Osteocyte (in vitro differentiated cells): ENCODE measurements at places on chromosomes 3 and 15. TPM values are rescaled to one million over a fixed set of nuclear protein-coding genes. Genes with fewer than 3 reads are reported as not detected.

- peaks cover 66% of the 10 kb centered on the region for H3K27me3 ChIP-seq
- H3K4me1 ChIP-seq, result no peaks in the 10 kb centered on the region
Observed at GRCh38 chr3:10524799-10525301, 19.5 kb upstream of the ATP2B2 start.

DNA sequence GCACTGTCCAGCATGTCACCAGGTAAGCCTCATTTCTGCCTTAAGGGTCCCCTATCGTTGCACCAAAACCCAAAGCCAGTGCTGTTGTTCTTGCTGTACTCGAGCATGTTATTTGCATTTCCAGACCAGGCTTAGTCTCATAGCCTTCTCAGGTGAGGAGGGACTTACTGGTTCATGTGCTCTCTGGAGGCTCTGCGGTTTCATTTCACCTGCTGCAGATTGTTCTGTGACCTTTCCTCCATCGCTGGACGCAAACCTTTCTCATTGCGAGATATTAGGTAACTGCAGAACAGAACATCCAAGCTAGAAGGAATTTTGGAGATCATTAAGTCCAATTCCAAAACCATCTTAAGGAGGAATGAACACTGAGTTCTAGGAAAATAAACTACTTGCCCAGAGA, 187.3 kb upstream of the BCL6 start:
- no peak overlapping the region for H3K27ac ChIP-seq
- no peaks in the 10 kb centered on the region for H3K36me3 ChIP-seq
- DNase-seq, result no peak
- H3K27me3 ChIP-seq, result no peaks in the 10 kb centered on the region

DNA sequence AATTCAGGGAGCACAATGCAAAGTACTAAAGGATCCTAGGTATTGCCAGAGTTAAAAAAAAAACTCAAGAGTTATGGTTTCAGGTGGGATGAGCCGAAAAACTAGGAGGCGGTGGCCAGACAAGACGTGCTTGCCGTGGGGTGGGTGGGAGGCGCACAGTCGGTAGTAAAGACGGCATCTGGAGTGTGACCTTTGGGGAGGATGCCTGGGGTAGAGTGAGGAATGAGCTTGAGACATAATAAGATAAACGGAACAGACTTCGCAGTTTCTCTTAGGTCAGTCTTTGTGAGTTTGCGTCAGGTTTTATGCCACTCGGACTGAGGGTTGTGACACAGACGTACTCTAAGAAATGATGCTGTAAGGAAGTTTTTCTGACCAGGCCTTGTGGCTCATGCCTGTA, 139.6 kb downstream of the LRRK1 start:
- H3K36me3 ChIP-seq, result peaks cover 34% of the 10 kb centered on the region
- H3K4me3 ChIP-seq, result no peak overlapping the region
- H3K27ac ChIP-seq, result no peak overlapping the region
- DNase-seq, result peak; percentile 8

PRSS50 gene
- total RNA-seq, result not detected in 2 replicates

GRCh38 chr15:35458176-35458856, 87.6 kb downstream of the DPH6 start:
- H3K4me3 ChIP-seq, result no peak overlapping the region
- H3K27me3 ChIP-seq, result no peaks in the 10 kb centered on the region

DNA sequence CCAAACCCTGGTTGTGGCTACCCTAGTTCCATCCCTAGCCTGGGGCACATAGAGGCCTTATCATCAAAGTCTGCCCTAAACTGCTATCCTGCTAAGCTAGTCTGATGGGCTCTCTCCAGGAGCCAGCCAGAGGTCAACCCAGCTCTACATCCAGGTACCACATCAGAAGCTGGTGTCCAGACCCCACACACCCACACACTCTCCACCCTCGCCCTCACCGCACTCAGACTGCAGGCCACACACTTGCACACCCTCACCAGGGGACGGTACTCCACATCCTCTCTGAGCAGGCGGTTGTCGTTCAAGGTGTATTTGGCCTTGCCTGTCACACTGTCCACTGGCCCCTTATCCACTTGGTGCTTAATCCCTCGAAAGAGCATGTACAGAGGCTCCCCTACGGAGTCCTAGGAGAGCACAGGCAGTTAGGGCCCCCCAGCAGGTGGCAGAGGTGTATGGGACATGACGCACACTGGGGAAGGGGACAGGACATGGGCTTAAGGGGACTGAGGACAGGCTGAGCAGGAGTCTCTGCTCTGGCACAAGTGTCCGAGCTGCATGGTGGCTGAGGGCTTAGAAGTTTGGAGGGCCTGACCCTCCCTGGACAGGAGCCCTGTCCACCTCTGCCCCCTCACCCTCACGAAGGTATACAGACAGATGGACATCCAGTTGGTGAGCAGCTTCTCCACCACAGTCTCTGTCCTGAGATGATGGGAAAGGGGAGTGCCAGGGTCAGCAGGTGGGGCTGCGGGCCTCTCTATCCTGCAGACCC, 18.1 kb downstream of the PLXNB1 start:
- peaks cover 46% of the 10 kb centered on the region for H3K36me3 ChIP-seq
- H3K4me3 ChIP-seq, result no peak overlapping the region
- H3K27me3 ChIP-seq, result no peaks in the 10 kb centered on the region
- no peak overlapping the region for H3K27ac ChIP-seq
- no peaks in the 10 kb centered on the region for H3K4me1 ChIP-seq
- no peak for DNase-seq

FBXL22 gene
- total RNA-seq, result 0.48 and 0.52 TPM in 2 replicates

GRCh38 chr15:39828374-39828931, 45.8 kb upstream of the FSIP1 start:
- H3K27me3 ChIP-seq, result no peaks in the 10 kb centered on the region
- H3K4me3 ChIP-seq, result no peak overlapping the region
- no peaks in the 10 kb centered on the region for H3K36me3 ChIP-seq
- H3K4me1 ChIP-seq, result peaks cover 19% of the 10 kb centered on the region
- H3K27ac ChIP-seq, result peak overlapping the region; percentile 74
- DNase-seq, result no peak

ELL3 gene
- 1.6 and 2.3 TPM in 2 replicates for total RNA-seq

TPRA1 gene
- 49.0 and 49.7 TPM in 2 replicates for total RNA-seq

GRCh38 chr15:37773111-37773860, 161.2 kb upstream of the TMCO5A start:
- DNase-seq, result no peak
- H3K4me3 ChIP-seq, result no peak overlapping the region
- no peaks in the 10 kb centered on the region for H3K27me3 ChIP-seq
- H3K4me1 ChIP-seq, result peaks cover 10% of the 10 kb centered on the region
- no peaks in the 10 kb centered on the region for H3K36me3 ChIP-seq

DNA sequence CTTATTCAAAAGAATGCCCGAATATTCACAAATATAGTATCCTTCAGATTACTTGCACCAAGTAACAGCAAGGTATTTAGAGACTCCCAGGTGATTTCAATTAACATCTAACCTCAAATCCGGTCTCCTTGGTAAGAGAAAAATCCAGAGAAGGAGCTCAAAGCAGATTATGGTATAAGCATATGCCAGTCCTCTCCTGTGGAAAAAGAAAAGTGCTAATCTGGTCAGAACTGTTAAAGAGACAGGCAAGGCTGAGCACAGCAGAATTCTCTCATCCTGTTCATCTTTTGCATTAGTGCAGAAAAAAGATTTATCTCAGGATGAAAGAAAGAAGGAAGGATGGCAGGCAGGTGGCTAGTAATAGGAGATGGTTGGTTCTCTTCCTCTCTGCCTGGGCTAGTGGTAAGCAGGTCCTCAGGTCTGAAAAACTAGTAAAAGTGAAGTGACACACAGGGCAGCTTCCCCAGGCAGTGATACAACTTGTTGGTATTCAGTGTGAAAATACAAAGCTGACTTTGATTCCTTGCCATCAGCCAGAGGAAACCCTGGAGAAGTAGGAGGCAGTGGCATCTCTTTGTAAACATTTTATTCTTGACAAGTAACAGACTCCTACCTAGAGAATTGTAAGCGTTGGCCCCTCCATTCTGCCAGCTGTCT, 14.2 kb downstream of the ATXN7 start:
- no peak overlapping the region for H3K4me3 ChIP-seq
- no peak for DNase-seq
- no peaks in the 10 kb centered on the region for H3K27me3 ChIP-seq
- peak overlapping the region; percentile 16 for H3K27ac ChIP-seq
- peaks cover 29% of the 10 kb centered on the region for H3K4me1 ChIP-seq

- no peaks in the 10 kb centered on the region for H3K36me3 ChIP-seq
- no peak overlapping the region for H3K4me3 ChIP-seq
- no peak for DNase-seq
- H3K27ac ChIP-seq, result no peak overlapping the region
- peaks cover 13% of the 10 kb centered on the region for H3K4me1 ChIP-seq
- H3K27me3 ChIP-seq, result peaks cover 10% of the 10 kb centered on the region
Observed at GRCh38 chr3:127044996-127045395, 62.1 kb downstream of the PLXNA1 start.

- H3K27ac ChIP-seq, result peak overlapping the region; percentile 59
- no peak overlapping the region for H3K4me3 ChIP-seq
- H3K27me3 ChIP-seq, result peaks cover 26% of the 10 kb centered on the region
- H3K36me3 ChIP-seq, result no peaks in the 10 kb centered on the region
- DNase-seq, result no peak
Observed at GRCh38 chr3:114411811-114412803, 118.3 kb downstream of the TIGIT start.

DNA sequence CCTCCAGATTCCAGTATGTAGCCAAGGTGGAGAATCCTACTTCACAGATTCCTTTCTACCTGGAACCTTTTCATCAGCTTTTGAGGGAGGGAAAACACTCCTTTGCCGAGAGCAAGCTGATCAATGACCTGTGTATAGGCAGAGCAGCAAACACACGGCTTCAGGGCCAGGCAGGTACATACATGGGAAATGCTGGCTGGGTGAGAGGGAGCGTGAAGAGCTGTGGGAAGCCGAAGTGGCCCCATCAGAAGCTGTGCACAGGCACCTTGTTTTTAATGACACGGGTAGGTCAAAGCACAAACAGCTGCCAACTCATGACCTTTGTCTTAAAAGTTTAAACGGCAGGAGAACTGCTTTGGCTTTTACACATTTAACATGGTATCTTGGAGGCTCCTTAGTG, 25.3 kb downstream of the STARD5 start:
- H3K4me3 ChIP-seq, result no peak overlapping the region
- H3K4me1 ChIP-seq, result peaks cover 3% of the 10 kb centered on the region
- H3K27ac ChIP-seq, result no peak overlapping the region
- peaks cover 27% of the 10 kb centered on the region for H3K27me3 ChIP-seq
- no peaks in the 10 kb centered on the region for H3K36me3 ChIP-seq
- DNase-seq, result no peak

A4GNT gene
- total RNA-seq, result not detected in 2 replicates

DNA sequence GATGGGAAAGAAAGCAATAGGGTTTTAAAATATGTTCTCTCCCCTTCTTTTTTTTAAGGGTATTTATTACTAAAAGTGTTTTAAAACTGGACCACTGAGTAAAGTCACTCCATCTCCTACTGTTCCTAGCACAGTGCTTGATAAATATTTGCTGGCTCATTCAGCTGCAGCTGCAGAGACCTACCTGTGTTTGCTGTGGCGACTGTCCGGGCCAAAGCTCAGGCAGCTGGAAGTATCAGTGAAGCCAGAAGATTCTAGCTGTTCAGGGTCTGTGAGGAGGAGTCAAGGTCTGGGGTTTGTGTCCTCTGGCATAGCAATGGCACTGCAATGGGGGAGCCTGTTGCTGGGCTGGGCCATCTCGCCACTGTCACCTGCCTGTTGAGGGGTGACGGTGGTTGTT, 109.9 kb downstream of the RPLP1 start:
- H3K36me3 ChIP-seq, result no peaks in the 10 kb centered on the region
- DNase-seq, result no peak

- no peak overlapping the region for H3K27ac ChIP-seq
- no peak for DNase-seq
- H3K36me3 ChIP-seq, result no peaks in the 10 kb centered on the region
- no peaks in the 10 kb centered on the region for H3K4me1 ChIP-seq
- no peaks in the 10 kb centered on the region for H3K27me3 ChIP-seq
- H3K4me3 ChIP-seq, result no peak overlapping the region
Observed at GRCh38 chr15:54839379-54839778, 357.4 kb downstream of the RSL24D1 start.

SLC38A3 gene
- 3.9 and 4.5 TPM in 2 replicates for total RNA-seq

DNA sequence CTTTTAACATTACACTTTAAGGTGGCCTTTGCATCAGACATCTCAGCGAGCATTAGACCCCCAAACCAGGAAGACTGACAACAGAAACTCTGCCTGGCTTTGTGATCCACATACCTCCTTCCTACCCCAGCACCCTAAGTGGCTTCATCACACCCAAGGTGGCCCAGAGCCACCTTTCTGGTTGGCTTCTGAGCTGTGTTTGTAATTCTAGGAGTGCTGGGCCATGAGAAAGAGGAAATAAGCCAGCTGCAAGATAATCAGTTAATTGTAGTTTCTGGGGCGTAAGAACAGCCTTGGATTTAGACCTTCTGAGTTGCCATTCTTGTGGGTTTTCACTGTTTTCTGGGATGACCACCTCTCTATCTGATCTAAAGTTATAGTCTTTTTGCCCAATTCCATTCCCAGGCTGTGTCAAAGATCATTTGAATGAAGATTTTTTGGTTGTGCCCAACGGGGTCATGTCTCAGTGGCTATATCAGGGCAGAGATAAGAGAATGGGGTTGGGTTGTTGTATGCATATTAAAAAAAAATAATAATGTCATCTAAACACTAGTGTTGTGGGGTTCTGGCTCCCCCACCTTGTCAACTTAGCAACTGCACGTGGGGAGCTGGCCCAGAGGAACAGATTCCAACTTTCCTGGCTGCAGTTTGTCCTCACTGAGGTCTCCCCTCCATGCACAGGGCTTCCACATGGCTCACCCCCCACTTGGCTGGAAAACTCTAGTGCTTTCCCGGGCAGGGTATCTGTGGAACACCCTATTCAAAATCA, 234.8 kb upstream of the WNT5A start:
- H3K36me3 ChIP-seq, result no peaks in the 10 kb centered on the region
- no peak for DNase-seq
- H3K4me1 ChIP-seq, result peaks cover 16% of the 10 kb centered on the region
- no peak overlapping the region for H3K4me3 ChIP-seq

DNA sequence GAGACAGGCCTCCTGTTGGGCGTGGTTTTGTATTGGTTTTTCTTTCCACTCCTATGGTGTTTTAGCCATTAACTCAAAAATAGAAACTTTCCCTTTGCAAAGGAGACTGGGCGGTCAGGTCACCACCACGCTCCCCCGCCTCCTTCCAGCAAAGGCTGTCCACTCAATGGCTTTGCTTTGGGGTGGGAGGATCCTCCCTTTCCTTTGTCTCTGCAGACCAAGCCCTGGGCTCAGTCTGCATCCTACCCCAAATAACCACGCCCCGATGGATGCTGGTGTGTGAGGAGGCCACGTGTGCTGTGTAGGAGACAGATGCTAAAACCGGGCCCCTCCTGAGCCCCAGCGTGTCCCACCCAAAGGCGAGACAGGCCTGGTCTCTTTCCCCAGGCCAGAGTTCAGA, 68.5 kb downstream of the GRIP2 start:
- no peak overlapping the region for H3K4me3 ChIP-seq
- H3K27me3 ChIP-seq, result no peaks in the 10 kb centered on the region
- H3K4me1 ChIP-seq, result peaks cover 46% of the 10 kb centered on the region
- no peak for DNase-seq

DNA sequence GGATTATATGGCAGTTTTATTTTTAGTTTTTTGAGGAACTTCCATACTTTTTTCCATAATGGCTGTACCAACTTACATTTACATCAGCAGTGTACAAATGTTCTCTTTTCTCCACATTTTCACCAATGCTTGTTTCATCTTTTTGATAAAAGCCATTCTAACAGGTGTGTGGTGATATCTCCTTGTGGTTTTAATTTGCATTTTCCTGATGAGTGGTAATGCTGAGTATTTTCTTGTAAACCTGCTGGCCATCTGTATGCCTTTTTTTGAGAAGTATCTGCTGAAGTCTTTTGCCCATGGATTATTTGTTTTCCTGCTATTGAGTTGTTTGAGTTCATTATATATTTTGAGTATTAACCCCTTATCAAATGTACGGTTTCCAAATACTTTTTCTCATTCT, 50.6 kb downstream of the RPL39L start:
- H3K27ac ChIP-seq, result no peak overlapping the region
- H3K4me1 ChIP-seq, result peaks cover 16% of the 10 kb centered on the region
- DNase-seq, result no peak
- H3K27me3 ChIP-seq, result no peaks in the 10 kb centered on the region
- H3K36me3 ChIP-seq, result peaks cover 16% of the 10 kb centered on the region
- no peak overlapping the region for H3K4me3 ChIP-seq

MYEF2 gene
- 26.4 and 27.4 TPM in 2 replicates for total RNA-seq

ACP3 gene
- total RNA-seq, result not detected in 2 replicates
